ENCODE measurements at places on chromosomes 12 and 14.

- no peak for DNase-seq
Observed at GRCh38 chr14:101248840-101249675, 312.2 kb upstream of the DIO3 start.

DNA sequence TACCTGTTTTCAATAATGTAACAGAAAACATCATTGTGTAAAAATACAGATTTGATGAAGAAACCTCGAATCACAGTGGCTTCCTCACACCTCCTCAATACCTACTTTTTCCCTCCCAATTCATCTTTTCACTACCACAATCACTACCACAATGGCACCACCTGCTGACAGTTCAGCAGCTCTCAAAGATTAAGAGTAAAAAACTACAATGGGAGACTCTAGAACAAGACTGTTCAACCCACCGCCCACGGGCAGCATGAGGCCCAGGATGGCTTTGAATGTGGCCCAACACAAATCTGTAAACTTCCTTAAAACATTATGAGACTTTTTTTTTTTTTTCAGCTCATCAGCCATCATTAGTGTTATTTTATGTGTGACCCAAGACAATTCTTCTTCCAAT lies 15.2 kb downstream of the MED6 start:
- no peak for DNase-seq

GRCh38 chr12:75913502-75914351 lies 117.8 kb downstream of the PHLDA1 start:
- no peak for DNase-seq

- no peak for DNase-seq
Observed at GRCh38 chr12:46558677-46559076, 186.1 kb upstream of the SLC38A2 start.

DNA sequence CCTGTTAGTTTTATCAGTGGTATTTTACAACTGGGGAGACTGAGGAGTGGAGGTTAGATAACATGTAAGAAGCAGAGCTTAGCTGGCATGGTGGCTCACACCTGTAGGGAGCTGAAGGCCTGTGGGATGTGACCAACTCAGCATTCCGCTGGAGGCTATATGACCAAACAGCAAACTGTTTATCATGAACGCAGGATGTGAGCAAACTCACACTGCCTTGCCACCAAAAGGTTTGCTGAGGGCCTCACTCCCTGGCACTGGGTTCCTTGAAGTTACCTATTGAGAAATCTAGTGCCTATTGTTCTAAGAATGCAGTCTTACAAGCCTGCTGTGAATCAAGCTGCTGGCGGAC lies 23.4 kb downstream of the JKAMP start:
- no peak for DNase-seq

DNA sequence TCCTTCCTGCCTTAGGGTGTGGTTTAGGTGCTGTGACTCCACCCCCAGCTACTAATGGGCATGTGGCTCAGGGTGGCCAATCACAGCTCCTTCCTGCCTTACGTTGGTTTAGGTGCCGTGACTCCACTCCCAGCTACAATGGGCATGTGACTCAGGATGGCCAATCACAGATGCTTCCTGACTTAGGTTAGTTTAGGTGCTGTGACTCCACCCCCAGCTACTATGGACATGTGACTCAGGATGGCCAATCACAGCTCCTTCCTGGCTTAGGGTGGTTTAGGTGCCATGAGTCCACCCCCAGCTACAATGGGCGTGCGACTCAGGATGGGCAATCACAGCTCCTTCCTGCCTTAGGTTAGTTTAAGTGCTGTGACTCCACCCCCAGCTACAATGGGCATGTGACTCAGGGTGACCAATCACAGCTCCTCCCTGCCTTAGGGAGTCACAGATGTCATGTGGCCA lies 163.9 kb downstream of the TBX5 start:
- no peak for DNase-seq

- DNase-seq, result no peak
Observed at GRCh38 chr14:22332686-22333421, 256.2 kb downstream of the DAD1 start.

DNA sequence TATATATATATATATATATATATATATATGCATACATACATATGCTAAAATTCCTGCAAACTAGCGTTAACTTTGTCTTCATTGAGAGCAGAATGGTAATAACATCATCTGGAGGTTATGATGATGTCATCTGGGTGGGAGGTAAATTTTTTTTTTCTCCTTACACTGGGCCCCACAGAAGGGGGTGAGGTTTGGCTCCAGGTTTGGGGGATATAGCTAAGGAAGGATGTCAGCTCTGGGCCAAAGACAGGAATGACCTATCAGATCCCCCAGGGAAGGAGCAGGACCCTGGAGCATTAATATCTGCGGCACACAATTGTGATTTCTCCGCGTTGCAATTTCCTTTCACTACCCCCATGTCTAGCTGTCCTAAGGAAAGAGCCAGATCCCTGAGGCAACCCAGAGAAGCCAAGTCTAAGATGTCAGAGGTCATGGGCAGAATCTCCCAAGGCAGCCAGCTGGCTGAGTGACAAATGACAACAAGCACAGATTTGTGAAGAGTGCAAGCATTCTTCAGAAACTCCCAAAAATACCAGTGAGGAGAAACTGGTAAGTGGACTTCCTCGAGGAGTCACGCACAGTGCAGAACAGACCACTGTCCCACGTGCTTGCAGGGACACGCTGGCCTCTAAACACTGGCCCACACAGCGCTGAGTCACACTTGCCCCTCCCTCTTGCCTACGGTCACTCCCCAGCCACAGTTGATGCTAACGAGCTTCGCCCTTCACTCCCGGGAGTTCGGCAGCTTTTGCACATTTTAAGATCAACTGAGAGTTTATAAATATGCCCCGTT lies 9.9 kb downstream of the UBC start:
- DNase-seq, result no peak

GRCh38 chr12:107622001-107622400 lies 63.6 kb upstream of the PWP1 start:
- DNase-seq, result no peak

DNA sequence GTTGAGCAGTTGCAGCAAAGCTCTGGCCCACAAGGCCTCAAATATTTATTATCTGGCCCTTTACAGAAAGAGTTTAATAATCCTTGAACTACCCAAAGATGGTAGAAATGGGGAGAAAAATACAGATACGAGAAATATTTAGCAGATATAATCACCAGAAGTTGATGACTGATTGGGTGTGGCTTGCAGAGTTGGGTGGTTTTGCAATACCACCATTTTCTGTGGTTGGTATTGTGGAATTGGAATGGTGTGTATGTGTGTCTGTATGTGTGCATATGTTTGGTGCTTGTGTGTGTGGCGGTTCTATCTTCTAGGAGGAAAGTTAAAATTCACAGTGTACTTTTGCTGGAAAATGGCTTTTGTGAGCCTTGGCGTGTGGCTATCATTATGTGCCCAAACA lies 85.4 kb upstream of the MANSC4 start:
- no peak for DNase-seq

DNA sequence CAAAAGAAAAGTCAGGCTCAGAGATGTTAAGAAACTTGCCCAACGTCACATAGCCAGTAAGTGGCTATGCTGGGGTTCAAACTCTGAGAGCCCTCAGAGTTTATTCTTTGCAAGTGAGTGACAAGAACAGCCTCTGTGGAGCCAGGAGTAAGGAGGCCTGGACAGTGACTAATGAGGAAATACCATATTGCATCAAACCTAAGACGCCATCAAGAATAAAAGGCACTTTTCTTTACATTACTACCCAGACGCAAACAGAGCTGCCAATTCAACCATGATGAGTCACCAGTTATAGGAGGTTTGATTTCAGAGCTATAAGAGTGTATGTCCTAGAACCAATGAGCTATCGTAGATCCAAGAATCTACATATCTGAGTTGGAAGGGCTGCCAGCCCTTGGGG lies 9.4 kb downstream of the TNFRSF1A start:
- no peak for DNase-seq

DNA sequence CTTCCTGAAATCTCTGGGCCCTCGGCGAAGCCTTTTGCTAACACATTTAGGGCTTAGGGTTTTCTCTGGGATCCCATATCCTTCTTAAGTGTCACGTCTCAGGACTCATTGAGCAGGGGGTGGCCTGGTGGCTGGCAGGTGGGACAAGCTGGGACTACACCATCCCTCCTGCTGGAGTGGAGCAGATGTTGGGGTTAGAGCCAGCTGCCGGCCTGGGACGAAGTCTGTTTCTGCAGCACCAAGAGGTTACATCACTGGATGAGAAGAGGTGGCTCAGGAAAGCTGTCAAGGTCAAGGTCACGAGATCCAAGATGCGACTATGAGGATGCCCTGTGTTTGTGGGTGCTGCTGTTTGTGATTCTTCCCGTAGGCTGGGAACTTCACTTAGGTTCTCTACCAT lies 16.3 kb downstream of the SMCO2 start:
- DNase-seq, result no peak

- no peak for DNase-seq
Observed at GRCh38 chr14:100585448-100586152, 1.6 kb downstream of the BEGAIN start.

DNA sequence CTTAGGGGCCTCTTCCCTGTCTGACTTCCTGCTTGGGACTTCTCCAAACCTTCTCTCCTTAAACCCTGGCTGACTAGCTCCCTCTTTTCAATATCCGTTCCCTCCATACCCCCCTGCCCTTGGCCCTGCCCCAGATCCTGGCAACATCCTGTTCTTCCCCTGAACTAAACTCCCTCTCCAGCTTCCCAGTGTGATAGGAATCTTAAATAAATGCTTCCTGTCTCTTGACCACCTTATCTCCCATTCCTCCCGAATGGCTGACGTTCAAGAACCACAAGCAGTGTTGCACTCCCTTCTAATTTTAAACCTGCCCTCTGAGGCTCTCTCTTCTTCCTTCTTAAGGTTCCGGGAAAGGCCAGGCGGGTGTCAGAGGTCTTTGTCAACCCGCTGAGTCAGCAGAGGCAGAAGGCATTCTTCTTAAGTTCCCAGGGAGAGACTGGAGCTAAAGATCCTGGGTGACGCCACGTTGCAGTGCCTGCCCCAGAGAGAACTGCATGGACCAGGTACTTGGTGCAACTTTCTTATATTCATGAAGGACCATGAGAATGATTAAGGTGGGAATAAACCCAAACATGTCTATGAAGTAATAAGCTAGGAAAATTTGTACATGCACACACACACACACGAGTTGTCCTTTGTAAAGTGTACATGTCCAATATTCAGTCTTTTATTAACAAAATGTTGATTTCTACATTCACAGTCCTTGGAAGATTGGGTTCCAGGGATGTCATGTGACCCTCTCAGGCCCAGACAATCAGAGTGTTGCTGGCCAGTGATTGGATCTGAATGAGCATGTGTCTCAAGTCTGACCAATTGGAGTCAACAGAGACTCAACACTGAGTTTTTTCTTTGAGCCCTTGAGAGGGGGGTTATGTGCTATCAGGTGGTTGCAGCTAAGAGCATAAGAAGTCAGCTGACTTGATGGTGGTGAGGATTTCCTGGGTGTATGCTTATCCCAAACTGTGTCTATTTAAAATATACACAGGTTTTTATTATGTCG lies 420.2 kb upstream of the TBX3 start:
- DNase-seq, result no peak

- peak; percentile 39 for DNase-seq
Observed at GRCh38 chr12:76346798-76347420, 1.3 kb downstream of the BBS10 start.

DNA sequence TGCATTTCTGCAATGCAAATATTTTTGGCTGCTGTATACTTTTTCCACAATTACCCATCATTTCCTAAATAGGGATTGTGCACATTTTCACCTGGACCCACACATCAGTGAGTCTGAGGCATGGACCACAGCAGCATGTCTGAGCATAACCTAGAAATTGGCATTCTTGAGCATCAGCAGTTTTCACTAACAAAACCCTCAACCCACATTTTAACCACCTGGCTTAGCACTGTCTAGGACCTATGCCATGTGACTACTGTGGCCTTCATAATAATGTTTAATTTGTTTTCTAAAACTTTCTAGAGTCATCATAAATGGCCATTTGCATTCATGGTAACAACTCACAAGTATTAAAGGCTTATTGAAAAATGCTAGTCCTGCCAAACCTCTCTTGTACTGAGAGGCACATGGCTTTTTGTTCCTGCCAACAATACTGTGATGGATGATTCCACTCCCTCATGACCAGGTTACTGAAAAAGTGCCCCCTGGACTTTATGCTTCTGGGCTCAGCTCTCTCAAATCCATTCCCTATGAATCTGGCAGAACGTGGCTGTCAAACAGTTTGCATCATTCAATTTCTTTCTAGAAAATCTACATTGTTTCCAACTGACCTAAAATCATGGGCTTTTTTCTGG lies 240.0 kb downstream of the MDGA2 start:
- no peak for DNase-seq

DNA sequence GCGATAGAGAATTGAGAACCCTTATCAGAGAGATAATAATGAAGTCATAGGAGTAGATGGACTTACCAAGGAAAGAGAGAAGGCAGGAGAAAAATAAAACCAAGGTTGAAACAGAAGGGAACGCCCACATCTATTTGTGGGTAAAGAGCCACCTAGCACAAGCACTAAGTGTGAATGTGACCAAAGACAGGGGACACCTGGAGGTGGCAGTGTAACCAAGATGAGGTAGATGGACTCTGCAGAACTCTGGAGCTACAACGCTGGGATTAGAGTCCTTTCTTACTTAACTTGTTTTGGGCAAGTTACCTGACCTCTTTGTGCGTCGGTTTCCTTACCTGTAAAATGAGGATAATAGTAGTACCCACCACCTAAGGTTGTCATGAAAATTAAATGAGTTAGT lies 101.9 kb downstream of the SLC5A8 start:
- no peak for DNase-seq

- no peak for DNase-seq
Observed at GRCh38 chr14:99728981-99729451, 44.9 kb downstream of the CYP46A1 start.

GRCh38 chr12:21751517-21751916 lies 23.0 kb downstream of the KCNJ8 start:
- DNase-seq, result no peak

GRCh38 chr12:70695361-70696023 lies 58.3 kb upstream of the PTPRB start:
- DNase-seq, result no peak

- no peak for DNase-seq
Observed at GRCh38 chr12:66428261-66428660, 126.0 kb downstream of the HELB start.

GRCh38 chr14:52106840-52107239 lies 38.0 kb upstream of the NID2 start:
- DNase-seq, result no peak

All from hematopoietic multipotent progenitor cell (in vitro differentiated cells).